ENCODE measurements at places on chromosomes 5 and 9.

DNA sequence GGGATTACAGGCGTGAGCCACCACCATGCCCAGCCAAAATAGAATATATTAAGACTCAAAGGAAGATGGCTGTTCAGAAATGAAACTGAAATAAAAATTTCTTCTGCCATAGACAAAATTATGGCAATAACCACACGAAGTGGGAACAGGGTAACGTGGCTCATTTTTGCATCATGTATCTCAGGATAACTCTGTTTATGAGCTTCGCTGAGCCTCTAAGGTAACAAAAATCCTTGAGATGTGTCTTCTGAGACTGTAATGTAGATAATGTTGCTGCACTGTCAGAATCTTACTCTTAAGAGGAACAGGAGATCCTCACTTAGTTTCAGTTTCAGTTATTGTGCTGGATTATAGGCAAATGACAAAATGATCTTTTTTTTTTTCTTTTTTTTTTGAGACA lies 153.8 kb downstream of the GOLPH3 start:
- no peak for DNase-seq

- DNase-seq, result no peak
These were observed 714 bp upstream of the ZNF608 start for GRCh38 chr5:124746916-124747790.

DNA sequence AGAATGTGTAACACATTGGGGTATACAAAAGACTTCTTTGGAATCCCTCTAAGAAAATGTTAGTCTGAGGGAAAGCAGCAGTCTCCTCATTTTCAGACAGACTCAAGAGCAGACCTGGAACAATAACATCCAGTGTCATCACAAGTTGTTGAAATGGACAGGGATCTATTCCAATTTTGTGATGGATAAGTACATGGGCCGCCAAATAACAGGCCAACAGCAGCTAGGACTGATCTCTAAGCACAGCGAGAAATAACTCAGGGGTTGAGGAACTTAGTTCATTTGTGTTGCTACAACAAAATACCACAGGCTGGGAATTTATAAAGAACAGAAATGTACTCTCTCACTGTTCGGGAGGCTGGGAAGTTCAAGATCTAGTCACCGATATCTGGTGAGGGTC lies 7.6 kb upstream of the ITGA2 start:
- DNase-seq, result no peak

GRCh38 chr5:58505971-58506640 lies 14.9 kb downstream of the GAPT start:
- no peak for DNase-seq

- DNase-seq, result no peak
These were observed 10.3 kb upstream of the RNU6ATAC start for GRCh38 chr9:134174526-134175290.

- DNase-seq, result no peak
These were observed 72.4 kb upstream of the NTRK2 start for GRCh38 chr9:84597131-84597530.
